T-helper 1 cell treated with Interleukin-12 subunit alpha and Interleukin-12 subunit beta and Interleukin-4 antibody, amounts not matched to agents 30 ng/mL and 1 ng/mL, for 36 hours (primary cell): ENCODE measurements at places on chromosomes 6 and 20. TPM values are rescaled to one million over a fixed set of nuclear protein-coding genes. Genes with fewer than 3 reads are reported as not detected.

The CHRNA4 gene
- not detected in 2 replicates for total RNA-seq

The PCIF1 gene
- 42.8 and 42.9 TPM in 2 replicates for total RNA-seq

The KCNQ5 gene
- 3.4 and 4.1 TPM in 2 replicates for total RNA-seq

The ENPP5 gene
- not detected in 2 replicates for total RNA-seq

The HLA-DQA1 gene
- 89.6 and 89.7 TPM in 2 replicates for total RNA-seq

The MAP3K5 gene
- total RNA-seq, result 37.2 and 38.3 TPM in 2 replicates

The ZSCAN26 gene
- total RNA-seq, result 9.6 and 9.9 TPM in 2 replicates

The PLN gene
- total RNA-seq, result not detected in 2 replicates

The TRIM40 gene
- not detected in 2 replicates for total RNA-seq

The SLC17A3 gene
- 0.59 and 0.66 TPM in 2 replicates for total RNA-seq

The BACH2 gene
- total RNA-seq, result 21.5 and 25.5 TPM in 2 replicates

The EFCAB8 gene
- 0.73 and 0.96 TPM in 2 replicates for total RNA-seq

The MBOAT1 gene
- 21.5 and 23.1 TPM in 2 replicates for total RNA-seq

The STMN3 gene
- 14.3 and 15.5 TPM in 2 replicates for total RNA-seq

The TSBP1 gene
- not detected in 2 replicates for total RNA-seq

The ALDH5A1 gene
- total RNA-seq, result 5.6 and 5.7 TPM in 2 replicates

The CST7 gene
- 89.9 and 98.4 TPM in 2 replicates for total RNA-seq

The RCAN2 gene
- total RNA-seq, result 6.4 and 6.6 TPM in 2 replicates

The DOK5 gene
- 1.6 and 3.1 TPM in 2 replicates for total RNA-seq

The PEDS1 gene
- total RNA-seq, result 33.7 and 33.9 TPM in 2 replicates

The OTOR gene
- not detected in 2 replicates for total RNA-seq

The DSP gene
- 0.10 TPM in 1 of 2 replicates, not detected in the other for total RNA-seq

The ACOT13 gene
- total RNA-seq, result 20.4 and 21.0 TPM in 2 replicates

The MUC21 gene
- total RNA-seq, result not detected in 2 replicates

The GJA10 gene
- 0.15 and 0.22 TPM in 2 replicates for total RNA-seq

The TRIM31 gene
- total RNA-seq, result not detected in 2 replicates

The RPL7L1 gene
- total RNA-seq, result 96.8 and 102 TPM in 2 replicates

The CTAGE9 gene
- not detected in 2 replicates for total RNA-seq

The CFAP61 gene
- total RNA-seq, result not detected in 2 replicates

The TRAPPC3L gene
- not detected in 2 replicates for total RNA-seq

The HEY2 gene
- total RNA-seq, result not detected in 2 replicates

The SOBP gene
- 0.20 and 0.27 TPM in 2 replicates for total RNA-seq

The THEMIS gene
- 58.0 and 61.0 TPM in 2 replicates for total RNA-seq

The NT5DC1 gene
- total RNA-seq, result 34.3 and 34.4 TPM in 2 replicates

The CNR1 gene
- not detected in 2 replicates for total RNA-seq

The VGLL2 gene
- total RNA-seq, result not detected in 2 replicates

The HCRTR2 gene
- not detected in 2 replicates for total RNA-seq
